ENCODE measurements at places on chromosomes 1 and 21.
A peak's percentile ranks its signal among the peaks of the same experiment; 100 is the strongest.

GRCh38 chr21:24829397-24829796 is 777.9 kb downstream of the MRPL39 start:
- DNase-seq: no peak

- DNase-seq: no peak
These were observed 150.5 kb downstream of the RPS6KC1 start for GRCh38 chr1:213201380-213202155.

DNA sequence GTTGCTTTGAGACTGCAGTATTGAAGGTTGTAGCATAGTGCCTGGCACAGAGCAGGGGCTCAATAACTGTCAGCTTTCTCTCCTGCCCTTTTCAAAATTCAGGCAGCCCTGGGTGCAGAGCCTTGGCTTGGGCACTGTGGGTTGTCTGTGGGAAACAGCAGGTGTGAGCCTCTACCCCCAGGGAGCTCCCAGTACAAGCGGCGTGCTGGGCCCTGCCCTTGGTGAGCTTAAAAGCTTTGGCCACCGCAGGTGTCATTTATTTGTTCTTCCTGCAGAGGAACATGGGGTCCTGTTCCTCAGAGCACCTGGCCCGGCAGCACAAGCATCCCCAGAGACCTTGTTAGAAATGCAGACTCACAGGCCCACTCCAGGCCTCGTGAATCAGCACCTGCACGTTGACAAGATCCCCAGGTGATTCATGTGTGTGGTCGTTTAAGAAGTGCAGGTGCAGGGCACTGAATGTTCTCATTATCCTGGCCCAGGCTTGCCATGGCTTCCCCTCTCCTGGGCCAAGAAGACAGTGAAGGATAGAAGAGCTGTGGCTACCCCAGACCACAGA is 29.9 kb upstream of the IGSF21 start:
- DNase-seq: no peak

DNA sequence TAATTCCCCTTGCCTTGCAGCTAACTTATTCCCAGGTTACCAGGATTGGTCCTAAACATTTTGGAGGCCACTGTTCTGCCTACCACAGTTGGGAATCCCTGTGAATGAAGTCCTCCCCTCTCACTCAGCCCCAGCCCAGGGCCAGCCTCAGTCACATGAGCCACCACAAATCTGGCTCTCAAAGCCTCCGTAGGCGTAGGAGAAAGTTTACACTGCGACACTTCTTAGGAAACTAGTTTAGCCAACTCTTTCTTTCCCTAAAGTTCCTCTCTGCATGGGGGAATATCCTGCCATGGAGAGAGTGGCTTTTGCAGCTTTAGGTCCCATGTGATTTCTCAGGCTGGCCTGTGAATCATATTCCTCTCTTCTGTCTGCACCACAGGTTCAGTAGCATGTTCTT is 45.7 kb upstream of the ETV3 start:
- no peak for DNase-seq

GRCh38 chr1:248406721-248407692 is 4.2 kb downstream of the OR2T1 start:
- no peak for DNase-seq

DNA sequence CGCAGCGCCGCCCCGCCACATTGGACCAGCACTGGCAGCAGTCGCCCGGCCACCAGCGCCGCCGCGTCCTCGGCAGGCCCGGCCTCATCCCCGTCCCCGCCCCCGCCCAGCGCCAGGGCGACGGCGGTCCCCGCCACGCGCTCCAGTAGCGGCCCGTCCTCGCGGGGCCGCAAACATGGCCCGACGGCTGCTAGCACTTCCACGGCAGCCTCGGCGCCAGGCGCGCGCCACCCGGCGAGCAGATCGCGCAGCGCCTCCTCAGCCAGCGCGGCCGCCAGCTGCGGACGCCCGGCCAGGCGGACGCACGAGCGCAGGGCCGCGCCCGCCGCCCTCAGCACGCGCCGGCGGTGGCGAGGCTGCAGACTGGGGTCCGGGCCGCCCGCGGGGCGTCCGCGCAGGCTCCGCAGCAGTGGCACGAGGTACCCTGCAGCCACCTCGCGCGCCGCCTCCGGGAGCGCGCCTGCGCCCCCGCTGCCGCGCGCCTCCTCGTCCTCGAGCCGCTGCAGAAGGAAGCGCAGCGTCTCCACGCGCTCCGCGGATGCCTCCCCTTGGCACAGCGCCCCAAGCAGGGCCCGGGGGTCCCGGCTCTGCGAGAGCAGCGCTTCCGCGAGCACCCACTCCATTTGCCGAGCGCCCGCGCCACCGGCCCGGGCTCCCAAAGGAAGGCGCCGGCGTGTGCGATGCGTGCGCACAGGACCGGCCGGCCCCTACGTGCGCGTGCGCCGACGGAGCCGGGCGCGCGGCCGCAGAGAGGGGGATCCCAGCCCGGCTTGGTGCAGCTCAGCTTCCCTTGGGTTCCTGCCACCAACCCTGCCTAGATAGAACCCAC is at the start of gene TARBP1:
Gene TARBP1 (minus strand): TSS at position 699 of the 829 bp plus-strand sequence. CDS start 76 bp downstream, at position 623.
- DNase-seq: peak; percentile 94

- DNase-seq: no peak
These were observed 8.1 kb upstream of the TEDDM1 start for GRCh38 chr1:182408435-182409075.

DNA sequence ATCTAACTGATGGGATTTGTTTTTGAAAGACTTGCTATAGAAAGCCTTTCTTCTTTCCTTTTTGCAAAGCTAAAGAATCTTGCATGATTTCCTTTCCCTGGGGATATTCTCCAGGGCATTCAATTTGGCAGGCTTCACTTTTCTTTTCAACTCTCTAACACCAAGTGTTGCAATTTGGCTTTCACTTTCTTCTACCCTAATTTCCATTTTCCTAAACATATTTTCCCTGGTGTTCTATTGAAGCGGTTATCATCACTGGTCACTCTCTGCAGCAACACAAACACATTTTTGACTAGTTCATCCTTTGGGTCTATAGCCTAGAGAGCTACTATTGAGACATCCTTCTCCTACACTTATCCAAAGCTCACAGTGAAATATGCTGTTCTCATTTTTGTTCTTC is 424.5 kb downstream of the NEGR1 start:
- no peak for DNase-seq

GRCh38 chr1:37476460-37477197 is 2.2 kb downstream of the ZC3H12A start:
- no peak for DNase-seq

DNA sequence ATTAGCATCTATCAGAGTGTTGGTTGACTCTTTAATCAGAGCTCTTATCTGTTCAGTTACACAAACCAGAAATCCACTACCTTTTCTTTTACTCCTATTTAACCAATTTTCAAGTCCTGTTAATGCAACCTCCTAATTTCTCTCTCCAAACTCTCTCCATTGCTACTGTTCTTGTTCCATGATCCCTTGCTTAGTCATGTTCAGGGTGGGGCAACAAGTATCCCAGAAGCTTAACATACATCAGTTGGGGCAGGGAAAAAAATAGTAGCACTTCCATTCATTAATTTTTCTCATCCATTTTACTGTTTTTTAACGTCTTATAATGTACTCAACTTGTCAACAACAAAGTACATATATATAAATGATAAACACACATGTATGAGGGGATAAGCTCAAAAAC is 111.2 kb upstream of the LBR start:
- no peak for DNase-seq

GRCh38 chr1:17914987-17915386 is 159.9 kb downstream of the ACTL8 start:
- DNase-seq: no peak

- DNase-seq: no peak
These were observed 54.6 kb downstream of the NENF start for GRCh38 chr1:212487286-212487685.
